Right lung (tissue), 10 donors: ENCODE measurements at places on chromosomes 4 and X. TPM values are rescaled to one million over a fixed set of nuclear protein-coding genes. Genes with fewer than 3 reads are reported as not detected.

Gene CXCL1
- 0.84 TPM for polyA plus RNA-seq

Gene DKK2
- polyA plus RNA-seq: 2.6 TPM

Gene PDE6B
- polyA plus RNA-seq: 16.1 TPM

Gene NAA11
- polyA plus RNA-seq: not detected

Gene INPP4B
- polyA plus RNA-seq: 15.7 TPM

Gene KIAA1210
- 1.4 TPM for polyA plus RNA-seq

Gene AFP
- polyA plus RNA-seq: 0.24 TPM

Gene SSX2
- not detected for polyA plus RNA-seq

Gene RHOXF2
- 0.12 TPM for polyA plus RNA-seq

Gene TMEM271
- 0.05 TPM for polyA plus RNA-seq

Gene TMEM156
- 0.63 TPM for polyA plus RNA-seq

Gene MAGEA6
- not detected for polyA plus RNA-seq

Gene DCAF4L1
- 0.15 TPM for polyA plus RNA-seq

Gene MYOZ2
- 8.3 TPM for polyA plus RNA-seq

Gene UGT2B11
- 0.74 TPM for polyA plus RNA-seq

- DNase-seq: no peak
Measured at GRCh38 chrX:46722742-46723568, 36.0 kb downstream of the SLC9A7 start.

GRCh38 chr4:113052379-113052951, 3.0 kb downstream of the ANK2 start:
- DNase-seq: no peak

DNA sequence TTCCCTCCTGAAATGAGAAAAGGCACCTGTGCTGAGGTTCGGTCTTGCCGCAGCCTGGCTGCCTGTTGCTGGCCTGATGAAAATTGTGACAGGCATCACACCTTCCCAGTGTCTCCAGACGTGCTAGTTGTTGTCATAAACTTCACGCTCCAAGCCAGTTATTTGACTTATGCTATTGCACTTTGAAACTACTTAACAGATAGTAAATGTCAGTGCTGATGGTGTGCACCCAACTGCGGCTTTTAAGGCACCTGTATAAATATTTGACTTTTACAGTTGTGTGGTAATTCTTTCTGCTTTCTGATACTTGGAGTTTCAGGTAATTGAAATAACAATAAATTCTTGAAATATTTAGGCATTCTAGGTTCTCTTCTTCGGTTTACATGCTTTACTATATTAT, 1.8 kb downstream of the WWC2 start:
- DNase-seq: no peak

DNA sequence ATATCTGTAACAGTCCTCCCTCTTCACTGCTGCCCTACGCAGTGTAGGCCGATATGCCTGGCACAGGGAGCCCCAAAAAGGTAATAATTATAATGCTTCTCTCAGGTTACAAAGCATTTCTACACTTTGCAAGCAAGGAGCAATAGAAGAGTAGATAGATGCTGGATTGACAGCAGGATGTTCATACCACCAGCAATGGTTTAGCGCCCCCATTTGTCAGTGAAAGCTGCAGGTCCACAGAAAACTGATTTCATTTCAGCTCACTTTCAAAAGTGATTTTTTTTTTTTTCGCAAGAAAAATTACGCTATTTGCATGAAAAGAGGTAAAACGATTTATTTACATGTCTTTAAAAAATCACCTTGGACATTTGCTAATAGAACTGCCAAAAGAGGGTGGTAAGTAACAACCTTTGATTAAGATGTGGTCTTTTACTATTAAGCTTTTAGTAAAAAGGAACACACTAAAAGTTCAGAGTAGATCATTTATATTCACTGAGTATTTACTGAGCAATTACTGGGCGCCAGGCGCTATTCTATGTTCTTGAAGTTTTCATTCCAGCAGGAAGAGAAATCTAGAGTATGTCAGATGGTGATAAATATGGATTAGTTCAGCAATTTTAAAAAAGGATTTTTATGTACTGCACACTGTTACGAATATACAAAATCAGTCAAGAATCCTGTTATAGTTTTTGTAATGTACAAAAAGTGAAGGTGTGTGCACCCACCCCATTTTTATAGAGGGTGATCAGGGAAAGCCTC, 34.4 kb downstream of the HPF1 start:
- peak; percentile 3 for DNase-seq

GRCh38 chrX:41350976-41351569, 17.1 kb downstream of the DDX3X start:
- DNase-seq: no peak

DNA sequence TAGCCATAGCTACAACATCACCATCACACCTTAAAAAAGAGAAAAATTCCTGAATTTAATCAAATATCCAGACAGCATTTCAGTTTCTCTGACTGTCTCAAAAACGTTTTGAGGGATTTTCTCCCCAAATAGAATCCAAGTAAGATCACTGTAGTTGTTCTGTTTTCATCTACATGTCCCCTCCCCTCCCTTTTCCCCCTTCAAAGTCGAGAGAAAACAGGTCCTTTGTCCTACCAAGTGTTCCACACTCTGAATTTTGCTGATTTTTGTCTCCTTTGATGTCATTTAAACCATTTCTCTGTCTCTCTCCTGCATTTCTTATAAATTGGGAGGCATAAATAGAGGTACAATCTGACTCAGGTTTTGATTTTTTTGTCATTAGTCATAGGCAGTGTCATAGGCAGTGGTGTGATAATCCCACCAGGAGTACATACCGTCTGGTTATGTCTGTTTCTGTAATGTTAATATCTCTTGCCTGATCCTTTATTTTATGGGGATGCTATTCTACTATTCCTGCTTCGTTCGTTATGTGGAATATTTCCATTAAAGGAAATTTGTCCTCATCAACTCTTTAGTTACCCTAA, 348.6 kb downstream of the PTTG2 start:
- DNase-seq: no peak

- peak; percentile 65 for DNase-seq
Measured at GRCh38 chrX:153609917-153610835, 11.2 kb upstream of the CCNQ start.

DNA sequence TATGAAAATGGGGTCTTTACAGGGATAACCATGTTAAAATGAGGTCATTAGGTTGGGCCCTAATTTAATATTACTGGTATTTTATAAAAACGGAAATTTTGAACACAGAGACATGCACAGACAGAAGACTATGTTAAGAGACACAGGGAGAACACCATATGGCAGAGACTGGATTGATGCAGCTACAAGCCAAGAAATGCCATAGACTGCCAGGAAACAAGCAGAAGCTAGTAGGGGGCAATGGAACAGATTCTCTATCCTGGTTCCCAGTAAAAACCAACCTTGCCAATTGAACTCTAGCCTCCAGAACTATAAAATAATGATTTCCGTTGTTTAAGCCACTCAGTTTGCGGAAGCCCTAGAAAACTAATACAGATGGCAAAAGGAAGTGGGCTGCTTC, 6.6 kb upstream of the GUF1 start:
- DNase-seq: no peak

DNA sequence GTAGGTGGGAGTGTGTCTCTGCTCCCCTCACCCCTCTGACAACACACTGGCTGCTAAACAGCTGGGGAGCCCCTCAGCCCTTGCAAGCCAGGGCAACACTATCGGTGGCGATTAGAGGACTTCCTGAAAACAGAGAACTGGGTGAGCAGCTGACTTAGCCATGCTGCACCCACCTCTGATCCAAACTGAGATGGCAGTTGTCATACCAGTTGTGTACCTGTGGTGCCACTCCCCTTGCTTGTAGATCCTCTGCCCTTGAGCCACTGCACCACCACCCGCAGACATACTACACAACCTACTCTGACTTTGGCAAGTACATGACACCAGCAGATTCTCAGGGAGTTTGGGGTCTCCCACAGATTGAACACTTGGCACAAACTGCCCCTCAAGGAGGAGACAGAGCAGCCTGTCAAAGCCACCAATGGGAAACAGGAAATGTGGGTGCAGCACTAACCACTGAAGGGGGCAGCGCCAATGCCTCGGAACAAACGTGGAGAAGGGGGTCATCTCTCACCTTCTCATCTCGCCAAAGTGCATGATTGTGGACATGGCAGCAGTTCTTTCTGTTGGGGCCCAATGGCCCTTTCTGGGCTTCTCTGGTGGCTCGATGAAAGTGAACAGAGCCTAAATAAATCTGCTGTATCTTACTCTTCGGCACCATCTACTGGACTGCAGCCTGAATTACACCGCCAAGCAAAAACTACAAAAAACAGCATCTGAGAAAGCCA, 119.8 kb downstream of the NEK1 start:
- DNase-seq: peak; percentile 6

DNA sequence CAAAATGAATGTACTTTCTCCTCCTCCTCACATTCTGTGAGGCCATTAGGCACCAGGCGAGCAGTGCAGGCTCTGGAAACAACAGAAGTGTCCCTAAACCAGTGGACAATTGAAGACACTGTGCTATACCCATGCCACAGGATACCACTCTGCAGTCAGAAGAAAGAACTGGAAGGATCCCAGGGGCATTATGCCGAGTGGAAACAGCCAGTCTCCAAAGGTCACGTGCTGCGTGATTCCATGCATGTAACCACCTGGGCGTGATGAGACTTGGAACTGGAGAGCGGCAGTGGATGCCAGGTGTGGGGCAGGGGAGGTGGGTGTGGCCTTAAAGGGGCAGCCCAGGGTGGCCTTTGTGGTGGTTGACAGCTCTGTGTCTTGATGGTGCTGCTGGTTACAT, 139.4 kb downstream of the EVC2 start:
- DNase-seq: no peak

- DNase-seq: no peak
Measured at GRCh38 chrX:78321809-78322208, 5.6 kb downstream of the CYSLTR1 start.

- DNase-seq: no peak
Measured at GRCh38 chrX:134650701-134651100, 7.6 kb downstream of the PLAC1 start.

DNA sequence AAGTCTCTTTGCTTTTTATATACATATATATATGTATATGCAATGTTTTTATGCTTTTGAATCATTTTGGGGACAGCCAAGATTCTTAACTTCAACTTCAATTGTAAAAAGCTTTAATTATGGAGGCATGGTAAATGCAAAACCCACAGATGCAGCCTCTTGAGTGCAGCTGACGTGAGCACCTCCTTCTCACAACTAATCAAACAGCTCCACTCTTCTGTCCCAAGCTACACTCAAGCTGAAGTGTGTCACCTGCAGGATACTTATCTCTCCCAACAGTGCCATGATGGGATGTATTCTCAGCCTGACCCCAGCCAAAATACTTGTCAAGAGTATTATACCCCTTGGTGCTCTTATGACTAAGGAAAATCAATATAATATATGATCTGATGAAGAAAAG, 60.7 kb upstream of the BLTP1 start:
- no peak for DNase-seq

DNA sequence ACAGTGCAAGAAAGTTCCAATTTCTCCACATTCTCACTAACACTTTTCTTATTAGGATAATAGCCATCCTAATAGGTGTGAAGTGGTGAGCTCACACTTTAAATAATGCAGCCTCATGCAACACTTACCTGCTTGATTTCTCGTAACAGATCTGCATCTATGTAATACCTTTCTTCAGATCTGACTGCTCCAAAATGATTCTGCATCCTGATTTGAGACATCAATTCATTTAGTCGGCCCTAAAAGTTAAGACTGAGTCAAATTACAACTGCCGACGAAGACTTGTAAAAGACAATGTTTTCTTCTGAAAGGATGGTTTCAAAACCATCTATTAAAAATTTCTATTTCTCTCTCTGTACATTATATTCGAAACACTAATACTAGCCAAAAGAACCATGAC, 30.7 kb downstream of the NUP54 start:
- DNase-seq: no peak

DNA sequence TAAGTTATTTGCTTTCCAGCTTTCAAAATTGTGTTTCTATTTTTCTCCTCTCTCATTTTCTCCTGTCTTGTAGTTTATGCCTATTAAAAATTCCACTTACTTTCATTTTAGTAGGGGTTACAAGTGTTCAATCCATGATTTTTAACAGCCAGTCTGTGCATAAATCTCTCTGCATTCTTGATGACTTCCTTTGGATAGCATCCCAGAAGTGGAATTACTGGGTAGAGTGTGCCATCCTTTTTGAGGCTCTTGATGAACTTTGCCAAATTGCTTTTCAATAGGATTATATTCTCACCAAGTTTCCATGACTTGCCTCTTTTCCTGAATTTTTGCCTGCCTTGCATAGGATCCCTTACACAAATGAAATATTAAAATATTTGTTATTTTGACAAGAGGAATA, 58.5 kb downstream of the DIPK2B start:
- DNase-seq: no peak

DNA sequence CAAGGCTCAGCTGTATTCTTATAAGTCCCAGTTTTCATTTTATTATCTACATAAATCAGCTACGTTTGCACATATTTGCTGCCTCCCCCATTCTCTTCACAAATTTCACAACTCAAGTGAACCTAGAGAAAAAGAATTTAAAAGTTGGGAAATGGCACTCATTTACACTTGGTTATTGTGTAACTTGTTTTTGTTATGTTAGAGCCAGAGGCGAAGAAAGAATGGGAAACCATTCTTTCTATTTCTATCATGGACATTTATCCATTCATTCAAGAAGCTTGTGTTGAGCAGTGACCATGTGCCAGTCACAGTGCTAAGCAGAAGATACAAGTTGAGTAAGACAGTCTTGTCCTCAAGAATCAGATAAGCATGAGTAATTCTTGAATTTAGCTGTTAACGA, 13.5 kb downstream of the LIAS start:
- no peak for DNase-seq

GRCh38 chr4:76441881-76442280, 6.9 kb downstream of the SHROOM3 start:
- DNase-seq: no peak
